ENCODE measurements at places on chromosomes 12 and 14. TPM values are rescaled to one million over a fixed set of nuclear protein-coding genes. Genes with fewer than 3 reads are reported as not detected.

The TAS2R19 gene
- 7.9 TPM for total RNA-seq

The PROX2 gene
- not detected for total RNA-seq

The IRF2BPL gene
- total RNA-seq, result 44.0 TPM

The MYH6 gene
- total RNA-seq, result not detected

The P3H3 gene
- total RNA-seq, result 175 TPM

The SOX5 gene
- total RNA-seq, result 18.2 TPM

The PTGER2 gene
- 17.5 TPM for total RNA-seq

The PPM1H gene
- total RNA-seq, result 0.22 TPM

The POC1B gene
- total RNA-seq, result 16.5 TPM

The TSHR gene
- not detected for total RNA-seq

The NR4A1 gene
- 3.9 TPM for total RNA-seq

The GPR84 gene
- not detected for total RNA-seq

The HCAR2 gene
- not detected for total RNA-seq

The CLEC14A gene
- 2.4 TPM for total RNA-seq

The CCDC175 gene
- total RNA-seq, result not detected

The NTF3 gene
- not detected for total RNA-seq

The HOTAIR gene
- total RNA-seq, result not detected

The ZNF891 gene
- total RNA-seq, result 1.00 TPM

The TOMM20L gene
- not detected for total RNA-seq

The NOVA1 gene
- 4.1 TPM for total RNA-seq

The CAPZA3 gene
- not detected for total RNA-seq

The CLEC6A gene
- not detected for total RNA-seq

The POLE2 gene
- 12.5 TPM for total RNA-seq

The CD163 gene
- total RNA-seq, result not detected

The FOXN4 gene
- total RNA-seq, result not detected

The ANKRD33 gene
- total RNA-seq, result 0.11 TPM

The RNASE1 gene
- total RNA-seq, result 0.22 TPM

The C12orf56 gene
- total RNA-seq, result 3.3 TPM

The PPFIA2 gene
- total RNA-seq, result 6.2 TPM

The ORAI1 gene
- total RNA-seq, result 8.5 TPM
